Coronary artery (tissue), 2 donors: ENCODE measurements at places on chromosomes 4 and X.
A peak's percentile ranks its signal among the peaks of the same experiment; 100 is the strongest.

DNA sequence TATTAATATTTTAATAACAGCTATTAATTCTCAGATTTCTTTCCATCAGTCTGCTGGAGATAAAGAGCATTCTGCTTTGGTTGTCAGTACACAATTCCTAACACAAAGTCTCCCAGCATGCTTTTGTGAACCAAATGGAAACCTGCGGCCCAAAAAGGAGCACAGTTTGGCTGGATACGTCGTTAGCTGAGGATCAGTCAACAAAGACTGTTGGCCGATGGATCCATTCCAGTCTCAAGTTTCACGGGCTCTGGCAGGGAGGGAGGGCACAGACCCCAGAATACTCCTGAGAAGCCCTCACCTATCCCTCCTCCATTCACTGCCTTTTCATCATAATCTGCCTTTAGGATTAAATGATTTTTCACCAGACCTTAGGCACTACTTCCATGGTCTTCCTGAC is 26.3 kb upstream of the PRSS48 start:
- DNase-seq, result no peak

- no peak for DNase-seq
Measured at GRCh38 chr4:105808030-105808749, 87.1 kb upstream of the NPNT start.

DNA sequence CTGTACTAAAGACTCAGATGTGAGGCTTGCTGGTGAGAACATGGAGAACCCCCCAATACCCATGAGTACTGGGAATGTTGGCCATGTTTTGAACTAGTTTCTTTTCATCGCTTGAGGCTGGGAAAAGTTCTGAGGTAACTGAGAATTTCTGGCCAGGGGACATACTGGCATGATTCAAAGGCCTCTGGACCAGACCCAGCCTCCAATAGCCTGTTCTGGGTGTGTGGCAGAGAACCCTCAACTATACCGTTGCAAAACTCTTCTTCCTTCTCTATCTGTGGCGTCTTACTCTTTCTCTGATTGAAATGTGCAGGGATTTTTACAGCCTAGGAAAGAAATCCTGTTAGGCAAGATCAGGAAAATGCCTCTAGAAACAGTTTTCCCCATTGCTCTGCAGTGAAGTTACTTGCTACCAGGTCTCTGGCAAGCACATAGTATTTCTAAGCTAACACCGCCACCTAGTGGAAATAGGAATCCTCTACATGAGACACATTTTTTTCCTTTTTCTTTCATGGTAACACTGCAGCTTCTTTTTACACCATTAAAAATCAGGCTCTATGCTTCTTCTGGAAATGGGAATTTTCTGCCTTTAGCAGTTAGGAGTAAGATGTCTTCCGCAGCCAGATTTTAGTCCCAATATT is 170.7 kb upstream of the ZCCHC13 start:
- DNase-seq, result no peak

- no peak for DNase-seq
Measured at GRCh38 chr4:68152411-68152810, 22.7 kb upstream of the TMPRSS11F start.

DNA sequence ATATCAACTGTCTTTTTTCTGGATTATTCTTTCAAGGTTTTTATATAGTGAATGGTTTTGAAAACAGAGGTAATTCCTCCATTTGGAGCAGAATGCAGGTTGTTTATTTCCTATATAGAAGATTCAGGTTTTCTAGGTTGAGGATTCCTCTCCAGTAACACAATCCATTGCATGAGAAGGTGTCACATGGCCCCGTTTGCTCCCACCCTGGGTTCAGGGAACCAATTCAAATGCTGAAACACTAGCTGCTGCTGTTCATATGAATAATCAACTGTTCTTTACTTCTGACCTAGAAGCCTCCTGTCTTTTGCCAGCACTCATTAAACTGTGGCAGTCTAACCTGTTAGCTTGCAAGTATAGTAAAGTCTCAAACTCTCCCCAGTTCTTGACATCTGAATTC is 1316.9 kb upstream of the TENM3 start:
- DNase-seq, result no peak

DNA sequence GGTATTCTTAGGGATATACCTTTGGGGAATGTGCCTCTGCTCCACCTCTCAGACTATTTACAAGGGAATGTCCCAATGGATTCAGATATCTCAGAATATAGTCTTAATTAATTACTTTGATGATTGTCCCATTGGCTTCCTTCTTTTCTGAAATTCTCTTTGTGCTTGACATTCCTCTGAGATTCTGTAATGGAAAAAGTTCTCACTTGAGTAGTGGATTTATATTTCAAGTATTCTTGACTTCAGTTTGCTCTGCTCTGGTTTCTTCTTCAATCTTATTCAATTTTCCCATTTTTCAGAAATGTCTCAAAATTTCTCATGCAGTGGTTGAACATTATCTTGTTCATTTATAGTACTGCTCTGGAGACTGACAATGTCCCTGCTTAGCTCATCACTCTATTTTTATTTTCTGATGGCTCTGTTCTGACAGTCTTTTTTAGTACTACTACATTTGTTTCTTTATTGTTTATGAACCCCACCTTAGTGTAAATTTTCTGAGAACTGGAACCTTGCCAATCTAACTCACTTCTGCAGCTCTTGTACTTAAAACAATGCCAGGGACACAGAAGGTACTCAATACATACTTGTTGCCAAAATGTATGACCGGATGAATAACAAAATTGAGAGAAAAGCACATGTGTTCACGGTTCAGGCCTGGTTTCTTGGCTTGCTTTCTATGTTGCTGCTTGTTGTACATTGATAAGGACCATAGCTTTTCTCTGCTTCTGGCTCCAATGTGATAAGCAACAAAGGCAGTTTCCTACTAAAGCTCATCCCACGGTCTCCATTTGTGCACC is 471.7 kb downstream of the GASK1B start:
- DNase-seq, result no peak

GRCh38 chr4:99642725-99643489 is 14.7 kb downstream of the C4orf54 start:
- DNase-seq, result peak; percentile 84

DNA sequence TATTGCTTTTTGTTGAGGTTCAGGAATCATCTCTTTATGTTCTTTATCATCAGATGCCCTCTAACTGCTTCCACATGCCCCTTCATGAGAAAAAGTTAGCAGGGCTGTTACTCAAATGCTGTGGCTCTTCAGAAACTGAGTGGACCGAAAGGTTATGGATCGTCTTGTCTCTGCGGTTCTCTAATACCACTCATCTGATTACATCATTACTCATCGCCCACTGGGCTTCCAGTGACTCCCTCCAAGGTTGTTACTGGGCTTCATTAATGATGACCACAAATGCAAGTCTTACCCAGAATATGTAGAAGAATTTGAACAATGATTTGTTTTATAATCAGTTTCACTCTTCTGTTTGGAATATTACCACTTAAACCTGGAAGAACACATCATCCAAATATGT is 67.7 kb downstream of the RWDD4 start:
- DNase-seq, result no peak

- DNase-seq, result no peak
Measured at GRCh38 chr4:141724646-141725045, 88.3 kb downstream of the IL15 start.

DNA sequence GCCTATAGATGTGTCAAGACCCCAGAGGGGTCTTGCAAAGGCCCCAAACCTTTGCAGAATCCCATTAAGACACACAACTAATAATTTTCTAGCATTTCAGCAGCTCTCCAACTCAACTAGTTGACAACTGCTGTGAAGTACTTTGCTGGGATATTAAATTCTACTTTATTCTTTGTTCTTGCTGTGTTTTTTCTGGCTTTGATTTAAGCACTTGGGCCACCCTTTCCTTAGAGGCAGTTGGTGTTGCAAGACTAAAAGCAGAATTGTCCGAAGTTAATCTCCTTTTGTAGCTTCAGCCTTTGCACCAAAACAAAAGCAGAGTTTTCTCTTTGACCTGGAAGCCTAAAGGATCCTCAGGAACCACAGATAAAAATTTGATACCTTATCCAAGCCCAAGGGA is 353.1 kb upstream of the CLNK start:
- DNase-seq, result no peak

GRCh38 chrX:41542135-41542534 is 95.0 kb downstream of the NYX start:
- no peak for DNase-seq

GRCh38 chr4:15130441-15130840 is 128.2 kb downstream of the CPEB2 start:
- no peak for DNase-seq

- DNase-seq, result no peak
Measured at GRCh38 chr4:26574563-26574962, 9.3 kb upstream of the TBC1D19 start.

GRCh38 chr4:150152766-150153165 is 74.5 kb downstream of the DCLK2 start:
- DNase-seq, result no peak

DNA sequence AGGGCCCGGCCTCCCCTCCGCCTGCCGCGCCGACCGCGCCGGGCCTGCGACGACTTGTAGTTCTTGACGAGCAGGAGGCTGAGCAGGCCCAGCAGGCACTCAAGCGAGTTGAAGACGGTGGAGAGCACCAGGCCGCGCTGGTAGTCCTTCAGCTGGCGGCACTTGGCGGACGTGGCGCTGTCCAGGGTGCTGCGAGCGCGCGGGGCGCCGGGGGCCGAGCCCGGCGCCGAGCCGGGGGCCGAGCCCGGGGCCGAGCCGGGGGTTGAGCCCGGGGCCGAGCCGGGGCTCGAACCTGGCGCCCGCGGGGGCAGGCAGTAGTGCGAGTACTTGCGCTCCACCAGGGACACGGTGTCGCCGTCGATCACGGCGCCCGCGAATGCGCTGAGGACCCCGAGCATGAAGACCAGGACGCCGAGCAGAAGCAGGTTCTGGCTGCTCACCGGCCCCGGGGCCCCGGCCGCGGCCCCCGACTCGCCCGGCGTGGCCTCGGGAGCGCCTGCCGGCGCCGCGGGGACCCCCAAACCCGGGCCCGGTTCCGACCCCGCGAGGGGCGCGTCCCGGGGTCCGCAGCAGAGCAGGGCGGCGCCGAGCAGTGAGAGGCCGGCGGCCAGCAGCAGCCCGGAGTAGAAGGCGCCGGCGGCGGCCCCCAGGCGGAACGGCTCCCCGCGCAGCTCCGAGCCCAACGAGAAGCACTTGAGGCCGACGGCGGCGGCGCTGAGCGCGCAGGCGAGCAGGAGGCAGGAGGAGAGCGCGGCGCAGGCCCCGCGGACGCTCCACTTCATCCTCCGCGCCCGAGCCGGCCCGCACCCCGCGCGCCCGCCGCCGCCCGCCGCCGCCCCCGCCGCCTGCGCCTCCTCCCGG is 584 bp downstream of the TMEM271 start:
- DNase-seq, result no peak

GRCh38 chr4:177494791-177495190 is 52.6 kb upstream of the AGA start:
- DNase-seq, result no peak

DNA sequence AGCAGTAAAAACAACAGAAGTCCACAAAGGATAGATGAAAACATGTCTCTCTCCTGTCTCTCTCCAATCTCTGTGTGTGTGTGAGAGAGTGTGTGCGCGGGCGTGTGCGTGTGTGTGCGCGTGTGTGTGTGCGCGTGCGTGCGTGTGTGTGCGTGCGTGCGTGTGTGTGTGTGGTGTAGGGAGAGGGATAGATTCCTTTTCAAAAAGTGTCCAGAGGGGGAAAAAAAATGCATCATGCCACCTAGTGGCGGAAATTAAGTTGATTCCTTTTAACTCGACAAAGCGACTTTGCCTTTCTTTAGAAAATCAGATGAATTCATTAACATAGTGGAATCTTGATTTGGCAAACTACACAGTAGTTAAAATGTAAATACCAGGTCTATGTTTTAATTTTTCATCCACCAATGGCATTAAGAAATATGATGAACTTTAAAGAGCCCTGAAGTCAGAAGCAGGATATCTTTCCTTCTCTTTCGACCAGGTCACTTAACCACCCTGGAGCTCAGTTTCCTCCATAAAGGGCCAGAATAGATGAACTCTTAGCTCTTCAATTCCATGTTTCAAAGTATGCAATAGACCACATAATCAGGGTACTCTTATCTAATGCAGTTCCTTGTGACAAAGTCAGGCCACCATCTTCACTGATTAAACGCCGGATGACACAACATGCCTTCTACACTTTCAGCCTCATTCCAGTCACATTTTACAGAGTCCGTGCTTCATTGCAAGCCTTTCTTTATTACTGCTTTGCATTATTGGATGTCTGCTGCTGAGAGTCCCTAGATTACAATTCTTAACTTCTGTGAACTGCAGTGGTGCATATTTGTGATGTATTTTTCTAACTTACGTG is 162.8 kb downstream of the FBXO8 start:
- DNase-seq, result no peak

- no peak for DNase-seq
Measured at GRCh38 chr4:175639346-175639745, 172.7 kb downstream of the GPM6A start.

- DNase-seq, result no peak
Measured at GRCh38 chr4:125985856-125986255, 671.1 kb downstream of the FAT4 start.

DNA sequence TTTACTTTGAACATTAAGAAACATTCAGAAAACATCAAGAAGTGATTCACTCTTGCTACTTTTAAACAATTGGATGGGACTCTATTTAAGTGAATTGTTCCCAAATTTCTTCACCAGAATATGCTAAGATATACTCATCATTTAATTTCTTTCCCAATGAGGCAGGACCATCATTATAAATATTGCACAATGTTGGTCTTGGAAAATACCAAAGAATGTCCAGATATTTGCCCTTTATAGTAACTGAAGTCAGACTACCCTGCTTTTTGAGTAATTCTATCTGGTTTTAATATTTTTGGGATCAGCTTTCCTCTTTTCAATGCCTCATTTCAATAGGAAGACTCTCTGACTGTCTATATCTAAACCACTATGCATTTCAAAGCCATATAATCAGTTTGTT is 129.4 kb upstream of the TENM3 start:
- DNase-seq, result no peak

DNA sequence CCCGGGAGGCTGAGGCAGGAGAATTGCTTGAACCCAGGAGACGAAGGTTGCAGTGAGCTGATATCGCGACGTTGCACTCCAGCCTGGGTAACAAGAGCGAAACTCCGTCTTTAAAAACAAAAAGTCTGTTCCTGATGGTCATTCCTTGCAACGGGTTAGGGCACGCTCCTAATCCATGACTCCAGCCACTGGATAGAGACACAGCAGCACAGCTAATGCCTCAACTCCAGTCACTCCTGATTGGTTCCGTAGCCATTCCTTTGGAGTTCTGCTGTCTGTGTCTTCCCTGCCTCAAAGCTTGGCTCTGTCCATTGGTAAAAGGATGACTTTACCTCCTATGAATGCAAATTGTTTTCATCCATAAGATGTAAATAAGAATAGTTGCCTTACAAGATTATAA is 44.3 kb upstream of the FAM9A start:
- no peak for DNase-seq

- DNase-seq, result no peak
Measured at GRCh38 chr4:99815597-99816011, 1.0 kb upstream of the DAPP1 start.

- no peak for DNase-seq
Measured at GRCh38 chrX:123871309-123871708, 11.5 kb downstream of the XIAP start.

- no peak for DNase-seq
Measured at GRCh38 chrX:19003756-19004155, 19.8 kb upstream of the PHKA2 start.

GRCh38 chr4:174522183-174523024 is at the start of gene HPGD:
HPGD (minus strand) TSS chr4:174522488; CDS start chr4:174522451, 37 bp downstream.
- no peak for DNase-seq

- DNase-seq, result no peak
Measured at GRCh38 chrX:11398785-11399184, 105.6 kb downstream of the AMELX start.

- DNase-seq, result no peak
Measured at GRCh38 chr4:81743731-81744435, 272.2 kb upstream of the RASGEF1B start.
